ENCODE measurements at places on chromosomes 3 and 15. TPM values are rescaled to one million over a fixed set of nuclear protein-coding genes. Genes with fewer than 3 reads are reported as not detected.

CCR5 gene
- 4.4 TPM for total RNA-seq

LRTM1 gene
- not detected for total RNA-seq

DNA sequence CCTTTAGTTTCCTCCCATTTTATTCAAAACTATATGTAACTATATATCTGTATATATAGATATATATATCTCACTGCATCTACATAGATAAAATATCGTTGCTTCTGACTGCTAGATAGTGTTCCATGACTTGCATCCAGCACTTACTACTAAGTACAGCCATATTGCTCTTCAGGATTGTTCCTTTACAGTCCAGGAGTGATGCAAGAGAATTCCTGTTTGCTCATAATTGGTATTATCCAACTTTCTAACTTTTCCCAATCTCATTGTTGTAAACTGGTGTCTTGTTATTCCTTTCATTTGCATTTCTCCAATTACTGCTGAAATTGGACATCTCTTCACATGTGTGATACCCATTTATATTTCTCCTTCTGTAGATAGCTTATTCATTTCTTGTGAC, 99.8 kb upstream of the STRIT1 start:
- H3K27ac ChIP-seq, result no peak overlapping the region
- H3K36me3 ChIP-seq, result no peaks in the 10 kb centered on the region
- H3K4me1 ChIP-seq, result no peaks in the 10 kb centered on the region
- DNase-seq, result no peak

GRCh38 chr3:147256739-147257138, 149.6 kb downstream of the ZIC4 start:
- no peaks in the 10 kb centered on the region for H3K27me3 ChIP-seq
- no peak overlapping the region for H3K27ac ChIP-seq
- H3K4me1 ChIP-seq, result no peaks in the 10 kb centered on the region
- no peaks in the 10 kb centered on the region for H3K36me3 ChIP-seq

- no peak overlapping the region for H3K4me3 ChIP-seq
- no peak overlapping the region for H3K27ac ChIP-seq
- peak; percentile 9 for DNase-seq
- no peaks in the 10 kb centered on the region for H3K36me3 ChIP-seq
These were observed 175.6 kb upstream of the GALNT15 start for GRCh38 chr3:15998911-15999310.

- no peak overlapping the region for H3K4me3 ChIP-seq
- H3K27me3 ChIP-seq, result no peaks in the 10 kb centered on the region
- H3K27ac ChIP-seq, result no peak overlapping the region
- no peak for DNase-seq
- H3K36me3 ChIP-seq, result no peaks in the 10 kb centered on the region
These were observed 68.8 kb upstream of the GSK3B start for GRCh38 chr3:120163026-120163425.

DNA sequence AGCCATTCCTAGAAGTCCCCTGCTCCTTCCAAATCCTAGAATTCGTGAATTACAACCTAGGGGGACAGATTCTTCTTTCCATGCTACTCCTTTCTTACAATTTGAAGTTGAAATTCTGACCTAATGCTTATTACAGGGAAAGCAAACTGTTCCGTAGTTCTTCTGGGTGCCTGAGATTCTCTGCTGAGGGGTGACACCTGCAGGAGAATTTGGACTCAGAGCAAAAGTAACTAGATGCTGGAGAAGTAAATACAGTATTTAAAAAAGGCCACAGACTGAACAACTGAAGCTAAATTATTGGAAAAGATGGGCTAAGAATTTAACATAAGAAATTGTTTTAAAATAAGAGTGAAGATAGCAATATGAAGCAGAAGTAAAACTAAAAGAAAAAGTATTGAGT, 37.9 kb downstream of the ACAD9 start:
- peaks cover 5% of the 10 kb centered on the region for H3K36me3 ChIP-seq
- peak; percentile 9 for DNase-seq
- no peaks in the 10 kb centered on the region for H3K4me1 ChIP-seq
- no peaks in the 10 kb centered on the region for H3K27me3 ChIP-seq

DNA sequence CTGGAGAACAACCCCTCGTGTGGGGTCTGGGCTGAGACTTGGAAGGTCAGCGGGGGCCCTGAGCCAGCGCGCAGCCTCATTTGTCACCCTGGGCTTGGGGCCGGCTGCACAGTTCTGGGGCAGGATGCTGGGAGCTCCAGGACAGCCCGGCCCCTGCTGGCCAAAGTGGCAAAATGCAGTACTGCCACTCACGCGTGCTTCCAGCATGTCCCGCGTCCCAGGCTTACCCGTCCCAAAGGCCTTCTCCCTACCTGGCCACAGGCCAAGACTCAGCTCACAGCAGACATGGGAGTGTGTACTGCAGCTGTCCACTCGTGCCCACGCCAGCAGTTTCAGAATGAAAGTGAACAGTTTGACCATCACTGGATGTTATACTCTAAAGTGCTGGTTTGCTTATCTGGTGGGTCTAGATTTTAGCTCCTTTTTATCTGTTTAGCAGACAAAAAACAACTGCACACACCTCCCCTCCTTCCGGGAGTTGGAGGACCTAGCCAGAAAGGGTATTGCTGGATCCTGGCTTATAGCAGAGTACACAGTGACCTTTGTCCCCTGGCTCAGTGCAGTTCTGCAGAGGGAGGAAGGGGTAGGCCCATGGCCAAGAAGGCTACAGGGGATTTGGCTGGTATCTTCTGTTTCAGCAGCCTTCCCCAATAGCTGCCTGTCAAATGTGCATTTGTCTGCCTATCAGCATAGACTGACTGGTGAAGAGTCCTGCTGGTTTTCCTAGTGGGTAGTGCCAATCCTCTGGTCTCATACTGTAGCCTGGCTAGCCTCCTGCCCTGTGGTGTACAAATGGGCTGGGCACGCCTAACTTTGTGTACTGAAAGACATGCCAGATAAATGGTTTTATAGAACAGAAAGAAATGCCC, 23.2 kb upstream of the IP6K2 start:
- H3K36me3 ChIP-seq, result no peaks in the 10 kb centered on the region
- H3K27me3 ChIP-seq, result no peaks in the 10 kb centered on the region
- H3K27ac ChIP-seq, result peak overlapping the region; percentile 92
- H3K4me3 ChIP-seq, result peak overlapping the region; percentile 23
- DNase-seq, result peak; percentile 96

GRCh38 chr3:97954228-97954827, 17.9 kb downstream of the RIOX2 start:
- no peak overlapping the region for H3K27ac ChIP-seq
- H3K4me3 ChIP-seq, result no peak overlapping the region
- no peaks in the 10 kb centered on the region for H3K27me3 ChIP-seq
- H3K4me1 ChIP-seq, result peaks cover 8% of the 10 kb centered on the region

Measured in kidney (tissue), 22 donors.